Right atrium auricular region (tissue), 2 donors: ENCODE measurements at places on chromosomes 11 and 22. TPM values are rescaled to one million over a fixed set of nuclear protein-coding genes. Genes with fewer than 3 reads are reported as not detected.
A peak's percentile ranks its signal among the peaks of the same experiment; 100 is the strongest.

FDX1 gene
- total RNA-seq = 27.5 TPM

DNA sequence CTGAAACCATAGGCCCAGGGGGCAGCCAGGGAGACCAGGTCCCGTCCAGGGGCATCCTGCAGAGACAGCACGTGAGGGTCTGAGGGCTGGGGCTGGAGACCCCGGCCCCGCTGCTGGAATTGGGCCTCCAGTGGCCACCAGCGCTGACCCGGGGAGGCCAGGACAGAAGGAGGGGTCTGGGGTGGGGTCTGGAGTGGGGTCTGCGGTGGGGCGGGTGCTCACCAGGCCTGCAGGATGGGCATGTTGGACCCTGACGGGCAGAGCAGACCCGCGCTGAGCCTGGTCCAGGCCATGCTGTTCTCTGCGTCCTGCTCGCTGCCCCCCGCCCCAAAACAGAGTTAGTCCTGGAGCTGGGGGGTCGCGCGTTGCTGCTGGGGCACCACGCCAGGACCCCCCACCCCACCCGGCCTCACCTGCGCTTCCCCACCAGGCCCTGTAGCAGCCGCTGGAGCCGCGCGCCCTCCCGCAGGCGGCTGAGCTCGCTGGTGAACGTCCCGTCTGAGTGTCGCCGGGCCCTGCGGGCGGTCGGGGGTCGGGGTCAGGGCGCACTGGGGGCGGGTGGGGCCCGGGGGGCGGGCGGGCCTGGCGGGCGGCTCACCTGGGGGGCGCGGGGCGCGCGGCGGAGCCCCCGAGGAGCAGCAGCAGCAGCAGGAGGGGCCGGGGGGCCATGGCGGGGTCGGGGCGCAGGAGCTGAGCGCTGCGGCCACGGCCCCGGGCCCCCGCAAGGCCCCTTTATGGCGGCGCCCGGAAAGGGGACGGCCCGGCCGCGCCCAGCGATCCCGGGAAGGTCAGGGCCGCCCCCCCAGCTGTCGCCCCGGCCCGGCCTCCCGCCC lies at the start of gene SCT:
TSS of gene SCT (minus strand) at position 707 of the 833 bp plus-strand sequence. CDS start at position 669, 38 bp downstream.
- no peak for DNase-seq

C1QTNF5 gene
- total RNA-seq = 41.4 TPM

GRIA4 gene
- not detected for total RNA-seq

DNA sequence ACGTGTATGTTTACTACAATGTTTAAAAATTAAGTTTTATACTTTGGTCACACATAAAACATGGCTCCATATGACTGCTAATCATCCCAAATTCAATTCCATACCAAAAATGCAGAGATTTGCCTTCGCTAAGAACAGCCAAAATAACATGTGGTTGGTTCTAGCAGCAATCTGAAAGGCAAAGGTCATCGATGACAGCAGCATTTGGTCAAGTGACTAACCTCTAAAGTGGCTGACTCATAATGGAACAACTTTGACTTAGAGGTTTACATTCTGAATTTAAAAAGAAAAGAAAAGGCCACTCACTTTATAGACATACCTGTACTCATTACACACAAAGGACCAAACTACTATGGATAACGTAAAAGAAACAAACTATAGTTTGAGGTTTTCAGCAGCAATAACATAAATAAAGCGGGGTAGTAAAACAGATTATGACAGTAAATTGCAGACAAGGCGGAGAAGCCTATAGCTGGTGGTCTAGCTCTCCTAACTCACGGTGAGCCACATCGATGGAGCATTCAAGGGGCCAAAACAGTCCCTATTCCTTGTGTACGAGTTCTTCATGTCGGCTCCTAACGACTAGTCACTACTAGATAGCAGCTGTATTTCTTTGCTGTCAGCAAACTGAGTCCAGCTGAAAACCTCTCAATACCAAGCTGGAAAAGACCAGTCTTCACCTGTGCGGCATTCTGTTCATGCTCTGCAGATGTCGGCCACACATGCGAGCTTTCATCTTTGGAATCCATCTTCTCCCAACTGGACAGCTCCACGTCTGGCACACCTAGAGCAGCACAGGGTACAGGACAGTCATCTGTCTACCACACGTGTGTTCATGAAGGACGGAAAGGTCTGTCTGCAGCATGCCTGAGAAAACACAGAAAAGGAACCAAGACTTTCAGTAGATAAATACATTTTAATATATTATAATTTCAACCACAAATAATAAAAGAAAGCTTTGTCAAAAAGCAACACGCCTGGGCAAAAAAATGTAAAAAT lies 42.1 kb downstream of the PRDM10 start:
- DNase-seq = no peak

- no peak for DNase-seq
Observed at GRCh38 chr11:17000987-17001386, 13.2 kb downstream of the PLEKHA7 start.

DNA sequence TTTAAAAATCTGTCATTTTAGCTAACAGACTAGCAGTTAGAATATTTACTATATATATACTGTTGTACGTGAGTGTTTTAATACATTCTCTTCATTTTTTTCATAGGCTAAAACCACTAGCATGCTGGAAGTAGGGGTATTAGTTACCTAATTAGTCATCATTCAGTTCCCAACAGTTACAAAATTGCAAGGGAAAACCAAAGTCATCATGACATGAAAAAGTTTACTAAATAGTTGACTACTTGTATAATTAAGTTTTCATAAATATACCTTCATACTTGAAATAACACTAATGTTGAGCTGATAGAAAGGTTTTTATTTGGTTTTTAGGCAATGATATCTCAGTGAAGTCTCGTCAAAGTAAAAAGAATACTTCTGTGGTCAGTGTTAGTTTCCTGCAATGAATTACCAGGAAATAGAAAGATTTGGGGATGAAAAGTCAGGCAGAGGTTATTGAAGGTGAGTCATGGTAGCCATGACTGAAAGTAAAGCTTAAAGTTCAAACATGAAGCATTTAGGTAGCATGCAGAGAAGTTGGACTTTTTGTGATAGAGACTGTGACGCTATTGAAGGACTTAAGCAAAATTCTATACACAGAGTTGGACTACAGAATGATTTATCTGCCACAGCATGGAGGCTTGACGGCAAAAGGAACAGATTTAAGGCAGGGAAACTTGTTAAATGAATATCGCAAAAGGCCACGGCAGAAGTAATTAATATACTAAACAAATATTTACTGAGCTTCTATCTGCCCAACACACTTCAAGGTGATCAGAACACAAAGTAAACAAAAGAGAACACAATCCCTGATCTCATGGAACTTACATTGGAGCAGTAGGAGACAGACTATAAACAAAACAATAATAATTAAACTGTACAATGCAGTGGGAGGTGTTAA lies 828.1 kb upstream of the FAT3 start:
- no peak for DNase-seq

DNA sequence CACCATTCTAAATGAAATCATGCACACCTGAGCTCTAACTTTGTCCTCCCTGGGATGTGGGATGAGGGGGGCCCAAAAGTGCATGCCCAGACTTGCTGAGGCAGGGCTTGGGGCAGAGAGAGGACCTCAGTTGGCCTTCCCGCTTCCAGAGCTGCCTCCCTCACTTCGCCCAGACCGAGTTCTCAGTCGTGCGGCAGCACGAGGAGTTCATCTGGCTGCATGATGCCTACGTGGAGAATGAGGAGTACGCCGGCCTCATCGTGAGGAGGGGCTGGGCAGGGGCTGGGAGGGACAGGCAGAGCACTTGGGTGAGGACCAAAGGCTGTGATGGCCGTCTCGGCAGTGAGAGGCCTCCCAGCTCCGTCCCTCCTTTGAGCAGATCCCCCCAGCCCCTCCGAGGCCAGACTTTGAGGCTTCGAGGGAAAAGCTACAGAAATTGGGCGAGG lies 8.2 kb downstream of the CFL1 start:
- DNase-seq = no peak

DNA sequence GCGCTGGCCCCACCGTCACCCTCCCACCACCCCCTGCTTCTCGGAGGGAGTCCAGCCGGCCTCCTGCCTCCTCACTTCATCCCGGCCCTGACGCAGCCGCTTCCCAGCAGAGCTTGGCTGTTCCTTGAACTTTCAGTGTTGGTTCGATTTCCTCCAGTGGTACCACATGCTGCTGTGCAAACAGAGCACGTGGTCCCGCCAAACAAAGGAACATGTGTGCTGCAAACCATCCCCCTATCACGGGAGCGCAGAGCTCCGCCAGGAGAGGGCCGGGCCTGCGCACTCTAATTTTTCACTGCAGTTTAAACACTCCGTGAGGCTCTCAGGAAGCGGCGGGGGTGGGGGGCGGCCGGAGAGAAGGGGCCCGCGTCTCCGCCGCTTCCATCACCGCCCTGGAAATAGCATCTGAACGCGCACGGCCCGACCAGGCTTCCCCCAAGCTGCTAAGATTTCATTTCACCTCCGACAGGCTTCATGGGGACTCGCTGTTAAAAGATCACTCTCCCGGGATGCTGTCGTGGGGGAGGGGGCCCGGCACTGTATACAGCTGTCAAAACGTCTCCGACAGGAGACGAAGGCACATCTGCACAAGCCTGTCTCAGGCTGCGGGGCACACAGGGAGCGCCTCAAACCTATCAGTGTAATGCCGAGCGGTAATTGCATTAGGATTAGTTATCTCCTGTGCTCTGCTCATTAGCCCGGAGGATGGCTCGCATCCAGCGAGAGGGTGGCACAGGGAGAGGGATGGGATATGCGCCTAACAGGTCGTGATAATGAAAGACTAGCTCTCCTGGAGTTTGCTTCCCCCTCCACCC lies 269.9 kb upstream of the SORL1-AS1 start:
- DNase-seq = peak; percentile 92

DNA sequence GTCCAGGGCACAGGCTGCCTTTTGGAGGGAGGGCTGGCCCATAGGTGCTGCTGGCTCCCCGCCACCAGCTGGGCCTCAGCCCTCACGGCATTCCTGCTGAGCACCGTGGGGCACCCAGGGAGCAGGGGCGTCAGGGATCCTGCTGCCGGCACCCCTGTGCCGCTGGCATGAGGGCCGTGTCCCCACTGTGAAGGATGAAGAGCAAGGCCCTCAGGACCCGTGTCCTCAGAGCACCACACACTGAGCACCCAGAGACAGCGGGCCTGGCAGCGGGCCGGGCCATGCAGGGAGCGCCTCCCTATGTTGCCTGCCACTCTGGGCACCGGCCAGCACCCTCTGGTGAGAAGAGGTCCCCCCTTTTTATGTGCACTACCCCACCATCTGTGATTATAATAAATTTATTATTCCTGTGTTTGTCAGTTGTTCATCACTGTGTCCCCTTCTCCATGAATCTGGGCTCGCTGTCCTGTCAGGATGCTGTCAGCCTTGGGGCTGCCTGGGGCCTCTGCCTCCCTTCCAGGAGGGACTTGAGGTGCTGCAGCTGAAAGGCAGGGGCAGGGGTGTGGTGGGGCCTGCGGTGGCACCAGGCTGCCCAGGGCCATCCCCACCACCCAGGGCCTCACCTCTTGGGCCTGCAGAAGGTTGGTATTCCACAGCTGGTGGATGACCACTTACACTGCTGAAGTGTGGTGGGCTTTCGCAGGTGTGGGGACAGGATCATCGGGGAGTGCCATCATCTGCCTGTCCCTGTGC lies 80.0 kb downstream of the MED15 start:
- DNase-seq = no peak

DNA sequence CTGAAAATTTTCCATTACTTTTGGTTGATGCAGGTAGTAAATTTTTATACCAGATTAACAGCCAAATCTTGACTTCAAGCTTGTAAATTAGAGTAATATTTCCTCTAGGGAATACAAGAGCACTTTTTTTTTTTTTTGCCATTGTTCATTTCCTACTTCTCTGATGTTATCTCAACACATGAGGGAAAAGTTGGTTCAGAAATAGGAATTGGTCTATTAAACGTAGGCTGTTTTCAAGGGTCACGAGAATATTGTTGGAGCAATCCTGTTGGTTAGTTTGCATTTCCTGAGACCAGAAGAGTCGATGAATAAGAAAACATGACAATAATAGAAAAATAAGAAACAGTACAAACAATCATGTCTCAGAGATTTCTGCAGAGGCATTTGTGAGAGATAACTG lies 453.9 kb upstream of the CCDC179 start:
- no peak for DNase-seq

DNA sequence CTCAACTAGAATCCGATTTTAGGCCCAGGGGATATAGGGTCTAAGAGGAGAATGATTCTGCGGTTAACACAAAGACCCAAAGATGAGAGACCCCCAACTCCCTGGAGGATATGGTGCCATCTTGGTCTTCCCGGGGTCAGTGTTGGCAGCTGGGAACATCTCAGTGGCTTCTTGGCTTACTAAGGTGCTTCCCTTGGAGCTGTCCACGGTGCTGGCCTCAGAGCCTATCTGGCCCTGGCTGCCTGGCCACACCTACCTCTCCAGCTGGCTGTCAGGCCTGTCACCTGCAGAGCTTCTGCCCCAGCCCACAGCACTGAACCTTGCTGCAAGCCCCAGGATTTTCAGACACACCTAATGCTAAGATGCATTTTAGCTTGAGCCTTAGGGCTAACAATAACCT lies 70.7 kb upstream of the THY1 start:
- DNase-seq = no peak

SDHAF2 gene
- 44.1 TPM for total RNA-seq

- DNase-seq = no peak
Observed at GRCh38 chr22:36097880-36098279, 62.7 kb downstream of the APOL3 start.

DNA sequence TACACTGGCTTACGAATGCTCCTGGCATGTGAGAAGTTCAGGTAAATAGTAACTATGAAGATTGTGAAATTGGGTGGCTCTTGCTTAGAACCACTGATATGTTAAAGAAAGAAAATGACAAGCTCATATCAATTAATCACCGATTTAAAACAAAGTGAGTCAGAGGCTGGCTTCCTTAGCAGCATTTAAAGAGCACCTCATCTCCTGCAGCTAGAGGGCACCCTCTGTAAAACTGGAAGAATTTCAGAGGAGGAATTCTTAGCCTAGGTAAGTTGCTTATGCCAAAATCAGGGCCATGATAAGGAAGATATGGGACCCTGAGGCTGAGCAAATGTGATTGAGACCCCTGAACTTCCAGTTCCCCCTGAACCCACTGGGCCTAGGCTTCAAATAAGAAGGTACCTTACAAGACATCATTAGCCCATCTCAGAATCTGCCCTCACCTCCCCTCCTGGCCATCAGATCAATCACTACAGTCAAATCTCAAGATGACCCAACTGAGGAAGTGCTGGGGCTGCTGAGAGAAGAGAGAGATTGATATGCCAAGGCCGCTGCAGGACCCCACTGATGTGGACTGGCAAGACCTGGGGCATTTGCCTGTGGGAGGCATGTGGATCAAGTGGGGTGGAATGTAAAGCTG lies 8.6 kb upstream of the CD3E start:
- no peak for DNase-seq
